ENCODE measurements at places on chromosomes 5 and 9. TPM values are rescaled to one million over a fixed set of nuclear protein-coding genes. Genes with fewer than 3 reads are reported as not detected.
A peak's percentile ranks its signal among the peaks of the same experiment; 100 is the strongest.

Gene GPR151
- not detected for total RNA-seq

DNA sequence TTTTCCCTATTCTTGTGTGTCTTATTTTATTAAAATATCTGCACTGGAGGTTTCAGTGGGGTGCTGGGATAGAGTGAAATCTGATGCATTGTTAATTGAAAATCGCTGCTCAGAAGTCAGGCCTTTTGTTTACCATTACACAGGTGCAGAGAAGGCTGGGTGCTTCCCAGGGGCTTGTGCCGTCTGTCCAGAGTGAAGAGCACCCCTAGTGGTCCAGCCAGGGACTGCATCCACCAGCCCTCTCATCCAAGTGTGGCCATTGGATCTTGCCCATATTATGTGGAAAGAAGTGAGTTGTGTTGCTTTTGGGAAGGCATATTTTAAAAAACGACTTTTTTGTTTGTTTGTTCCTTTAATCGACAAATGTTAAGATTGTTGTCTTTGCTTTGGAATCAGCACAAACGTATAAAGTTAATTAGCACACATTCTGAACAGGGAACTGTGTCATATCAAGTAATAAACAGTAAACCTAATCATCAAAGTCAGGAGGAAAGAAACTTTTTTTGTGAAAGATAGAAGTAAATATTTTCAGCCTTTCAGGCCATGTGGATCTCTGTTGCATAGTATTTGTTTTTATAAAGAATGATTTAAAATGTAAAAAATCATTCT, 315.6 kb downstream of the MTRR start:
- no peaks in the 10 kb centered on the region for H3K4me1 ChIP-seq
- no peak overlapping the region for H3K27ac ChIP-seq
- peak; percentile 53 for DNase-seq
- H3K36me3 ChIP-seq, result no peaks in the 10 kb centered on the region
- no peaks in the 10 kb centered on the region for H3K27me3 ChIP-seq

Gene SH3RF2
- 1.0 TPM for total RNA-seq

DNA sequence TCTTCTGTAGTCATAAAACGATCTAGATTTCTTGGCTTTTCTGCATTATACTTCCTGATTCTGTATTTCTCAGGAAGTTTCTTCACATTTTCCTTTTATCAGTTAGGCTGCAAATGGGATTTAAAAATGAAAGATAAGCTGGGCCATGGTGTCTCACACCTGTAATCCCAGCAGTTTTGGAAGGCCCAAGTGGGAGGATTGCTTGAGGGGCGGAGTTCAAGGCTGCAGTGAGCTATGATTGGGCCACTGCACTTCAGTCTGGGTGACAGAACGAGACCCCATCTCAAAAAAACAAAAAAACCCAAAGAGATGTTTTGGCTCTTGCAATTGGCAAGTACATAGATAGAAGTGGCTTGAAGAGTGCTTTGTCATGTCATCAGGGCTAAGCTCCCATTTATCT, 26.2 kb upstream of the APC start:
- peaks cover 2% of the 10 kb centered on the region for H3K36me3 ChIP-seq
- H3K4me1 ChIP-seq, result peaks cover 41% of the 10 kb centered on the region
- H3K4me3 ChIP-seq, result peak overlapping the region; percentile 16
- no peak for DNase-seq

Gene SLC12A7
- 34.7 TPM for total RNA-seq

Gene MYO10
- 93.4 TPM for total RNA-seq

GRCh38 chr9:36441966-36442365, 41.9 kb upstream of the RNF38 start:
- H3K36me3 ChIP-seq, result no peaks in the 10 kb centered on the region
- H3K27me3 ChIP-seq, result no peaks in the 10 kb centered on the region
- peaks cover 47% of the 10 kb centered on the region for H3K4me1 ChIP-seq
- no peak for DNase-seq
- no peak overlapping the region for H3K4me3 ChIP-seq
- no peak overlapping the region for H3K27ac ChIP-seq

DNA sequence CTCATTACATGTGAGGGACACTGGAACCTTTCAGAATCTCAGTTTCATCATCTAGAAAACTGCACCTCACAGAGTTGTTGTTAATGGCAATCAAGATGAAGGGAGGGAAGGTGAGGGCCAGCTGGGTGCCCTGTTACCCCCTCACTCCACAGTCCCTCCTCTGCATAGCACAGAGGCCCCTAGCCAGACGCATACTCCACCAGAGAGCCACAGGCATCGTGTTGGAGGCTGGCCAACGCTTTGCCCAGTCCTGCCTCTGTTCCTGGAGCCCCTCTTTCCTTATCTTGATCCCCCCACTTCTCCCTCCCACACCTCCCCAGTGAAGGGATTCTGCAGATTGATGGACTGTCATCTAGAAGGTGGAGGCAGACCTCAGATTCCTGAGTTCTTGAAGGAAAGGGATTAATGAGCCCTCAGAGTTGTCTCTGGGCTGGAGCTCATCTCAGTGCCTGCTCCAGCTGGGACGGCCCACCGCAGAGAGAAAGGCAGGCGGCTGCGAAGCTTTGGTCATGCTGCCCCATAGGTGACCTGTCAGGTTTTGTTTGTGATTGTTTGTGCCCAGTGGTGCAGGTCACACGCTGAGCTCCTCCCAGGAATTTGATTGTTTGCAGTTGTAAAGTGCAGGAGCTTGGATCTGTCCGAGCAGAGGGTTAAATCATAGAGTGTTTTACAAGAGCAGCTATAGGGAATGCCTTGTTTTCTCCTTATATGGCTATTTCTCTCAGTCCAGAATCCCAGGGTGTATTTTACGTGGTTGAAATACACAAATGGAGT, 487.3 kb downstream of the CCDC171 start:
- no peak overlapping the region for H3K4me3 ChIP-seq
- peaks cover 5% of the 10 kb centered on the region for H3K36me3 ChIP-seq
- no peaks in the 10 kb centered on the region for H3K27me3 ChIP-seq
- peaks cover 28% of the 10 kb centered on the region for H3K4me1 ChIP-seq
- DNase-seq, result no peak
- peak overlapping the region; percentile 1 for H3K27ac ChIP-seq

- no peak overlapping the region for H3K27ac ChIP-seq
- H3K4me1 ChIP-seq, result peaks cover 72% of the 10 kb centered on the region
- no peak for DNase-seq
- no peak overlapping the region for H3K4me3 ChIP-seq
- H3K27me3 ChIP-seq, result no peaks in the 10 kb centered on the region
- H3K36me3 ChIP-seq, result no peaks in the 10 kb centered on the region
Measured at GRCh38 chr5:107658528-107658927, 12.2 kb downstream of the EFNA5 start.

Gene RIOK2
- 33.4 TPM for total RNA-seq

Gene AGGF1
- 26.9 TPM for total RNA-seq

Gene SLC25A2
- total RNA-seq, result 0.72 TPM

GRCh38 chr9:95085861-95086563, 231.5 kb downstream of the FANCC start:
- peaks cover 9% of the 10 kb centered on the region for H3K36me3 ChIP-seq
- H3K4me1 ChIP-seq, result peaks cover 81% of the 10 kb centered on the region
- H3K27me3 ChIP-seq, result peaks cover 2% of the 10 kb centered on the region
- H3K27ac ChIP-seq, result peak overlapping the region; percentile 44

- H3K36me3 ChIP-seq, result no peaks in the 10 kb centered on the region
- H3K4me1 ChIP-seq, result no peaks in the 10 kb centered on the region
- no peak for DNase-seq
- no peaks in the 10 kb centered on the region for H3K27me3 ChIP-seq
- H3K4me3 ChIP-seq, result no peak overlapping the region
Measured at GRCh38 chr5:54040804-54041203, 269.6 kb downstream of the ARL15 start.

DNA sequence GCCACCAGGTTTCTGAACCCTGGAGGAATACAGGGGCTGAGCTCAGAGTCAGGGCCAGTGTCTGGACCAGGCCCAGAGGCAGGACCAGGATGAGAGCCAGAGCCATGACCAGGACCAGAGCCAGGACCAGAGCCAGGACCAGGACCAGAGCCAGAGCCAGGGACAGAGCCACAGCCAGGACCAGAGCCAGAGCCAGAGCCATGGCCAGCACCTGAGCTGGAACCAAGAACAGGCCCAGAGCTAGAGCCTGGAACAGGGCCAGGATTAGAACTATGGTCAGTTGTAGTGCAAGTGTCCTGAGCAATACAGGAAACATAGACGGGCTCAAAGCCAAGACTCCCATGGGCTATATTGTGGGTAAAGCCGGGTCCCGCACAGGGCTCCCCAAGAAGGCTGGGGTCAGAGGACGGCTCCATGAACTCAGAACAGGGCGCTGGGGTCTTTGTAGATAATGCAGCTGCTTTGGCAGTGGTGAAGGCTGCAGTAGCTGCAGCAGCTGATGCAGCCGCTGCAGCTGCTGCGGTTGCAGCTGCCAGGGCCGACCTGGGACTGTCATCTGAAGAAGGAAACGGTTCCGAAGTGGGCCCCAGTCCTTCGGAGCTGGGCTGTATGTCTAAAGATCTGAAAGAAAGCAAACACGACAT, 559 bp downstream of the SPAG8 start:
- H3K4me3 ChIP-seq, result peak overlapping the region; percentile 91
- DNase-seq, result no peak
- peak overlapping the region; percentile 65 for H3K27ac ChIP-seq
- no peaks in the 10 kb centered on the region for H3K27me3 ChIP-seq
- H3K4me1 ChIP-seq, result peaks cover 33% of the 10 kb centered on the region

DNA sequence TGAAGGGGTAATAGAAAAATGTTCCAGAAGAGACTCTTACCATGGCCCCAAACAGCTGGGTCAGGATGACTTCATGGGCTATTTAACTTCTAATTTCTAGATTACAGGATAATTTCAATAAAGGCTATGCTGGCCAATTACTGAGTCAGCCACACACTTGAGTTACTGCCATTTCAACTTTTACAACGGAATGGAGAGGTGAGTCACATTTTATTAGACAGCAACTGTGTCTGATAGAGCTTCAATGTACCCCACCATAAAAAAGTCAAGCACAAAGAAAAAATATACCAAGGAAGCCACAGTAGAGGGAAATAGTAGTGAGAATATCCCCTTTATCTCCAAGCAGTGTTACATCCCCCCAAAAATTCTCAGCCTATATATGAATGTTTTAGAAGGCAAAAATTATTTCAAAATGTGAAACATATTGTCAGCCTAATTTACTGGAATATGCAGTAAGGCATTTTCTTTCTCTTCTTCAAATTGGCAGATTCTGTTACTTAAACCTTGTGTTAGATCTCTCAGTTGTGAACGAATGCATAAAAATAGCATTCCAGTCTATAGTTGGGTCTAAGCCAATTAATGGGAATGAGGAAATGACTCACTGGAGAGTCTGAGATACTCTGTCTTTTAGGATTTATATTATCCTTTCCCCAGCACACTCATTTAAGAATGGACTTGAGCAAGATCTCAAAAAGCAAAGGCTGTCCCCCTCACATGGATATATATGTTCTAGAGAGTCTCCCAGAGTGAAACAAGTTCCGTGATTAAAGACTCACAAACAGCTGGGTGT, 47.1 kb upstream of the RAI14 start:
- no peak overlapping the region for H3K27ac ChIP-seq
- no peaks in the 10 kb centered on the region for H3K36me3 ChIP-seq

DNA sequence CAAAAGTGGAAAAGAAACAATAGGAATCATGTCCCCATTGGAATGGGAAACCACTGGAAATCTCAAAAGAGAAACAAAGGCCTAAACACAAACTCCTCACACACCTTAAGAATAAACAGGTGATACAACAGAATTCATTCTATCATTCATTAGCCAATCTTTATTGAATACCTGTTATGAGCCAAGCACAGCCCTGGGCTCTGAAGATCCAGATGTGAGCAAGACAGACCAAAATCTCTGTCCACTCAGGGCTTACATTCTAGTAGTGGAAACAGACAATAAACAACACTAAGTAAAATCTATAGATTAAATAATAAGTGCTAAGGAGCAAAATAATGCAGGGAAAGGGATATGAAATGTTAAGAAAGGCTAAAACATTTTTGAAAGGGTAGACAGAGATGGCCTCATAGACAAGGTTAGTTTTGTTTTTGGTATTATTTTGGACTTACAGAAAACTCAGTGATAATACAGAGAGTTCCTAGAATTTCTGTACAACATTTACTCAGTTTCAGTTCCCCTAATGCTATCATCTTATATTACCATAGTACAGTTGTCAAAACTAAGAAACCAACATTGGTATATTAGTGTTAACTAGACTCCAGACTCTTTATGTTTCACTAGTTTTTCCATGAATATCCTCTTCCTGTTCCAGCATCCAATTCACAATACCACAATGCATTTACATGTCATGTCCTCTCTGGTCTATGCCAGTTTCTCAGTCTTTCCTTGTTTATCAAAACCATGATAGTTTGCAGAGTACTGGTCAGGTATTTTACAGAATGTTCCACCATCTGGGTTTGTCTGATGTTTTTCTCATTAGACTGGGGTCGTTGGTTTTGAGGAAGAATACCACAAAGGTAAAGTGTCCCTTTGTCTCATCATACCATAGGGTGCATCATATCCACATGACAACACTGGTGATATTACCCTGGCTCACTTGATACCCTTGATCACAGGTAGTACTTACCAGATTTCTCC, 103.7 kb downstream of the SIL1 start:
- no peaks in the 10 kb centered on the region for H3K27me3 ChIP-seq
- H3K4me3 ChIP-seq, result no peak overlapping the region
- peaks cover 2% of the 10 kb centered on the region for H3K36me3 ChIP-seq

GRCh38 chr9:135185060-135185459, 97.6 kb downstream of the OLFM1 start:
- no peak overlapping the region for H3K4me3 ChIP-seq
- H3K27ac ChIP-seq, result no peak overlapping the region
- H3K4me1 ChIP-seq, result no peaks in the 10 kb centered on the region
- DNase-seq, result no peak
- H3K27me3 ChIP-seq, result peaks cover 3% of the 10 kb centered on the region

GRCh38 chr5:116542619-116543018, 32.0 kb downstream of the SEMA6A start:
- no peak overlapping the region for H3K27ac ChIP-seq
- no peak for DNase-seq
- H3K4me1 ChIP-seq, result peaks cover 7% of the 10 kb centered on the region
- no peaks in the 10 kb centered on the region for H3K27me3 ChIP-seq

Gene GRK6
- total RNA-seq, result 47.4 TPM

Gene SCGB3A1
- total RNA-seq, result not detected

Gene PCDHGA7
- 0.32 TPM for total RNA-seq

Gene GBGT1
- 12.9 TPM for total RNA-seq

DNA sequence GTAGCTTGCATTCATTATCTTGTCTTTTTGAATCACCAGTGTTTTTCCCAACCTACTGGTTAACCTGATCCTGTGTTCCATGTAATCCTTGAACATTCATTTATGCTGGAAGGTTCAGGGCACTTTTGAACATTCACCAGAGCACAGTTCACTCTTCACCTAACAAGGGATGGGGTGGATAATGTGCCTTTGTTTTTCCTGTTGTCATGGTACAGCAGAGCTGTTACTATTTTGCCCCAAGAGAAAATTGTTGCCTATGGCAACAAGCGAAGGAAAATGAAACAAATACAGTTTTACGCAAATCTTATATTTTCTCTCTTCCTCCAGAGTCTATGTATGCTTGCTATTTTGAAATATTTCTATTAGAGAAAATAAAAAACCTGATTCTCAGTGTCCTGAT, 60.3 kb upstream of the RIOK2 start:
- no peak for DNase-seq
- no peak overlapping the region for H3K27ac ChIP-seq
- H3K27me3 ChIP-seq, result no peaks in the 10 kb centered on the region
- H3K4me3 ChIP-seq, result no peak overlapping the region
- H3K4me1 ChIP-seq, result peaks cover 25% of the 10 kb centered on the region
- peaks cover 9% of the 10 kb centered on the region for H3K36me3 ChIP-seq
